ENCODE measurements at places on chromosomes 12 and 14.

GRCh38 chr12:6925239-6925539 lies 2.6 kb upstream of the ATN1 start:
- no peak for DNase-seq

GRCh38 chr12:11556682-11557081 lies 92.8 kb upstream of the ETV6 start:
- DNase-seq, result no peak

- peak; percentile 36 for DNase-seq
Measured at GRCh38 chr12:54411391-54412241, 7.5 kb downstream of the ITGA5 start.

DNA sequence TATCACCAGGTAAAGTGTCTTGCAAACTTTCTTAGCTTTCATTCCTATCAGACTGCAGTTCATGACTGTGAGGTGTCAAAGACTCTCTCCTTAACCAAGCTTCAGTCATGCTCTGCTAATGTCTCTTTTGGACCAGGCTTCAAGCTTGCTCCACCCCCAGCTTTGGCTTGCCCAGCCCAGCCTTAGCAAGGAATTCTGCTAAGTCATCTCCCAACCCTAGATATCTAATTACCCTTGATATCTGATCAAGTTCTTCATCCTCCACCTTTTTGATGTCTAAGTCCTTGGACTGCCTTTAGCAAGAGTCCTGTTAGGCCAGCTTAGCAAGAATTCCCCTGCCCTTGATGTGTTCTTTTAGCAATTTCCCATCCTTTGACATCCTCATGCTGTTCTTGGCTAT lies 108.9 kb upstream of the FGD4 start:
- DNase-seq, result no peak

GRCh38 chr12:100566887-100567637 lies 6.4 kb upstream of the GAS2L3 start:
- DNase-seq, result no peak

DNA sequence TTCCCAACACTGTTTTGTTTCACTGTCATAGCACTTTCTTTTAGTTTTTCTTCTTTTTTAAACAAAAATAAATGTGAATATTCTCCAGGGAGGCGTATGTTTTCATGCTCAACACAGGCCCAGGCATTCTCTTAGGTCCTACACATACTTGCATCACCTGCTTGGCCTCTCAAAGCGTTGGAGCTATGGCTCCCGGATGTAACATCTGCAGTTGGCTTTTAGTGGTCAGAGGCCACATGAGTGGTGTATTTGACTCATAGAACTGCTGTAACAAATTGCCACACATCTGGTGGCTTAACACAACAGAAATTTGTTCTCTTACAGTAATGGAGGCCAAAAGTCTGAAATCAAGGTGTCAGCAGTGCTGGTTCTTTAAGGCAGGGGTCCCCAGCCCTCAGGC lies 44.6 kb upstream of the VRK1 start:
- no peak for DNase-seq

DNA sequence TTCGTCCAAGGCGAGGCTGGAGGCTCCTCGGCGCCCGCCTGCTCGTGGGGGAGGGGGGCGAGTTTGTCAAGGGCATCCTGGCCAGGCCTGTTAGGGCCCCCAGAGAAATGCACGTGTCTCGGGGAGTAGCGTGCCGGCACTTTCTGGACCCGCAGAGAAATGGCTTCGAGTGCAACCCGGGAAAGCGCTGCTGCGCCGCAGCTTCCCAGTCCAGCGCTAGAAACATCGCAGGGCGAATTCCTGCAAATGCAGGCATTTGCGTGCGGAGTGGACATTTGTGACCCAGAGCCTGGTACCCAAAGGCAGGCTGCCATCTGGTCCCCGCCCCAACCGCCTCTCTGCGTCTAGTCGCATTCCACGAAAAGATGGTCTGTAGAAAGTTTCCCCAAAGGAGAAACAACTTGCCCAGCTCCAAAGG lies 756 bp downstream of the LGR5 start:
- no peak for DNase-seq

DNA sequence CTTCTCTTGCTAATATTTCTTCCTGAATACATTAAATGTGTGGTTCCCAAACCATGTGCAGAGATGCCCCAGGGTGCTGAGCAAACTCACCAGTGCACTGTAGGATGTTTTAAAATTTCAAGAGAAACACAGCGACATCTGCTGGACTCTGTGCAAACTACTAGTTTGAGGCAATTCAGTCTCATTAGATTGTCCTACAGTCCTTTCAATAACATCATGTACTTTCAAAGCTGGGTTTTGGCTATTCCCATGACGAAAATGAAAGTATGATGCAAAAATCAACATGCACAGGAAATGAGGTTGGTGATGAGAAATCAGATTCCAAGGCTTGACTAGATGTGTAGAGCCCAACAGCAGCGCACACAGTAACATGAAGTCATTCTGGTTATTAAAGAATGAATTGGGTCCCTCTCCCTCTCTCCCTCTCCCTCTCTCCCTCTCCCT lies 66.3 kb downstream of the CLIP1 start:
- DNase-seq, result no peak

DNA sequence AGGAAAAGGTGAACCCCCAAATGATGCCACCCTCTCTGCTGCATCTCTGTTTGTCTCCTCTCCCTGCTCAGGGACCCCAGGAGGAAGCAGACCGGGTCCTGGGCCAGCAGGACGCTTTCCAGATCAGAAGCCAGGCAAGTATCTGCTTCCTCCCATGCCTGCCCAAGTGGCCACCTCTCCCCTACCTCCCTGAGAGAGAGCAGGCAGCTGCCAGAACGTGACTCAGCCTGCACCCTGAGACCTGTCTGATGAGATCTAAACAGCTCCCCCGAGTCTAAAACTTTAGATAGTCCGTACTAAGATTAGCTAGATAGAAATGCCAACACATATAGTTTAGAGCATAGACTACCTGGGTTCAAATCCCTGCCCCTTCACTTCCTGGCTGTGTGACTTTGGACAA lies 31.2 kb upstream of the OAS1 start:
- no peak for DNase-seq

GRCh38 chr12:12476857-12477531 lies 85.7 kb downstream of the DUSP16 start:
- no peak for DNase-seq

DNA sequence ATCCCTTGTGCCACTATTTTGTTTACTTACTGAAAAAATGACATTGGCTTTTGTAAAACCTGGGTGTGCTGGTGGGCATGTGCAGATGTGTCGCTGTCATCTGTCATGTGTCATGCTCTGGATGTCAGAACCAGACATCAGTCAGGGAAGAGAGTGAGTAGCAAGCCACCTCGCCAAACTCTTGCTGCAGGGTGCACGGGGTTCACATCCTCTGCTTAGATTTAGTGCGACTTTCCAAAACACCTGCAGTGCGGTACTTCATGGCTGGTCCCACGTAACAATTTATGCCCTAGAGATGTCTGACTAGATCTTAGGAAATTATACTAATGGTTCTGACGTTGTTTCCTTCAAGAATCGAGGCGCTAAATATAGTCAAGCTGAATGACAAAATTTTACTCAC lies 106.7 kb downstream of the CRADD start:
- DNase-seq, result peak; percentile 33

DNA sequence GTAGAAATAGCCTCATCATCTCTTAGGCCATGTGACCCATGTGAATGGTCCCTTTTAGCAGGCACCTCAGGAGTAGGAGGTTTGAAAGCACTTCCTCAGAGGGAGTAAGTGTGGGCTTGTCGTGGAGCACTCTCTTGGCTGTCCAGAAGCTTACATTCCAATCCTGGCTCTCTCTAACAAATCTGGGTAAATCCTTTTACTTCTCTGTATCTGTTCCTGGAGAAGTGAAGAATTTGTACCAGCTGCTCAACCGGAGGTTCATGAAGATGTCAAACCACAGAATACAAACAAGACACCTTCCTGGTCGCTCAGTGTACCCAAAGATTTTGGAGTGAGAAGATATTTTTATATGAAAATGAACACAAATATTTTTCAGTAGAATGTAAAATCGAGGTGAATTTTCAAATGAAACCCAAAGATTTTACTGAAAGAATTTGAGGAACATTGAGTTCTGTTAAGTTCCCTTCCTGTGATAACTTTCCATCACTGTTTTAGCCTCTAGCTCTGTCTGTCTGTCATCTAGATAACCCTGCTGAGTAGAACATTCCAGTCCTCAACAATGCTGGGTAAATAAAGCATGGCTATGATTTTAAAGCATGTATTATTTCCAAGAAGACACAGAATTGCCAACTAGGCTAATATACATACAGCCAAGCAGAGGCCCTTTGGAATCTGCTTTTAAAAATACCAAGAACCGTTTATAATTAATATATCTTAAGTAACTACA lies 263.9 kb upstream of the RGS6 start:
- no peak for DNase-seq

DNA sequence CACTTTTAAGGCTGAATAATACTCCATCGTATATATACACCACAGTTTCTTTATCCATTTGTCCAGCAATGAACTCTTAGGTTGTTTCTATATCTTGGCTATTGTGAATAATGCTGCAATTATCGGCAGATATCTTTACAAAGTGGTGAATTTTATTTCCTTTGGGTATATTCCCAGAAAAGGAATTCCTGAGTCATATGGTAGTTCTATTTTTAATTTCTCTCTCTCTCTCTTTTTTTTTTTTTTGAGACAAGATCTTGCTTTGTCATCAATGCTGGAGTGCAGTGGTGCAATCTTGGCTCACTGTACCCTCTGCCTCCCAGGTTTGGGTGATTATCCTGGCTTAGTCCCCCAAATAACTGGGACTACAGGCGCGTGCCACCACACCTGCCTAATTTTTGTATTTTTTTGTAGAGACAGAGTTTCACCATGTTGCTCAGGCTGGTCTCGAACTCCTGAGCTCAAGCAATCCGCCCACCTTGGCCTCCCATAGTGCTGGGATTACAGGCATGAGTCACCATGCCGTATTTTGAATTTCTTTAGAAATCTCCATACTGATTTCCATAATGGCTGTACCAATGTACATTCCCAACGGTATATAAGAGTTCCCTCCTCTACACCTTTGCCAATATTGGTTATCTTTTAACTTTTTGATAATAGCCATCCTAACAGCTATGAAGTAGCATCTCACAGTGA lies 98.4 kb downstream of the EFCAB11 start:
- no peak for DNase-seq

GRCh38 chr12:132593938-132594358 lies 16.4 kb downstream of the LRCOL1 start:
- DNase-seq, result no peak

GRCh38 chr12:121530600-121531355 lies 50.0 kb downstream of the KDM2B start:
- peak; percentile 75 for DNase-seq

- DNase-seq, result no peak
Measured at GRCh38 chr12:110373425-110373824, 30.1 kb downstream of the ANAPC7 start.

DNA sequence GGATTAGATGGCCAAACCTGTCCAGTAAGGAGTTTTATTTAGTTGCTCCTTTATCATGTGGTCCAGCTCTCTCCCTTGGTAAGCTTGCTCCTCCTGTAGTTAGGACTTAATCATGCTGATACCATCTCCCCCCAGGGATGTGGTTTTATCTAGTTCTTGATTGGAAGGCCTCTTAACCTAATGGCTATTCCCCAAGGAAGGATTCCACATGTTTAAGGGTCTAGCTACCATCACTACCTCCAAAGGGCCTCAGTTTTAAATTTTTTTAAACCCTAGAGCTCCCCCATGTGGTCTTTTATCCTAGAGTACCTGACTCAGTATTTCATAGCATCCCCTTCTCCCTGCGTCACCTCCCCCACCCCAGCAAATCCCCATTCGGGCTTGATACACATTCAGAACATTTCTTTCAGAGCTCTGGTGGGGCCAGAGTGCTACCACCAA lies 22.5 kb downstream of the MAP3K12 start:
- DNase-seq, result no peak

- no peak for DNase-seq
Measured at GRCh38 chr12:91111366-91112325, at the start of gene LUM. TSS of gene LUM (minus strand) at chr12:91111494. CDS start at chr12:91108979, 2,515 bp downstream.

DNA sequence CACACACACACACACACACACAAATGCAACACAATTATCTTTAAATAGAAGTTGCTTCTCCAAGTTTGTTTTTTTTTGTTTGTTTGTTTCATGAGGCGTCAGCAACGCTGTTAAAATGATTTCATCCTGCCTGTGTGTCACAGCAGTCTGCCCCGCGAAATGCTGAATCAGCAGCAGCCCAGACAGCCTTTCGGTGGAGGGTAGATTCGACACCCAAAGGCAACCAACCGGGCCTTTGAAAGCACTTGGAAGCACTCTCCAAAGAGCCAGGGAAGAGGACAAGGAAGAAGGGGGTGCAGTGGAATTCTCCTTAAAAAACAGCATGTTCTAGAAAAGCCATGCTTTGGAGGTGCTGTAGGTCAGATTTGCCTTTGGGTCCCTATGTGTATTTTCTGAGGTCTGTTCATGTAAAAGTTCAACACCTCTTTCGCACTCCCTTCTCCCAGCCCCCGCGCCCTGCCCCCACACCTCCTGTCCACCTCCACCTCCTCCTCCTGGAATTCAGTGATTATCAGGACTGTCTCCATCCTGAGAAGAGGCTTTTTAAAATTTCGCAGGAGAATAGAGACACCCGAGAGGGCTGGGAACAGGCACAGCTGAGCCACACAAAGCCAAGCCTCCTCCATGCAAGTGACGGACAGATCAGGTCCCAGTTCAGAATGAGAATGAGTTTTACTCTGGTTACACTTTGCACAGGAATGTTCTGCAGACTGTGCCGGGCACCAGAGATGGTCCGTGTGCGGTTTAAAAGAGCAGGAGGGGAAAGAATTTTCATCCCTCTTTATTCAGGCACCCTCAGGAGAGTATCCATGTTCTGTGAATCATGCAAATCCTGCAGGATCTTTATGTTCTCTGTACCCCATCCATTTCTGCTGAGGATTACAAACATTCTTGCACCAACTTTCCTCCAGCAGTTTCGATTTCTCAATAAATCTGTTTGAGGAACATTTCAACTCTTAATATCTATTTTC lies 177.9 kb downstream of the ETV6 start:
- no peak for DNase-seq

- no peak for DNase-seq
Measured at GRCh38 chr14:65991104-65991503, 495.1 kb upstream of the CCDC196 start.

DNA sequence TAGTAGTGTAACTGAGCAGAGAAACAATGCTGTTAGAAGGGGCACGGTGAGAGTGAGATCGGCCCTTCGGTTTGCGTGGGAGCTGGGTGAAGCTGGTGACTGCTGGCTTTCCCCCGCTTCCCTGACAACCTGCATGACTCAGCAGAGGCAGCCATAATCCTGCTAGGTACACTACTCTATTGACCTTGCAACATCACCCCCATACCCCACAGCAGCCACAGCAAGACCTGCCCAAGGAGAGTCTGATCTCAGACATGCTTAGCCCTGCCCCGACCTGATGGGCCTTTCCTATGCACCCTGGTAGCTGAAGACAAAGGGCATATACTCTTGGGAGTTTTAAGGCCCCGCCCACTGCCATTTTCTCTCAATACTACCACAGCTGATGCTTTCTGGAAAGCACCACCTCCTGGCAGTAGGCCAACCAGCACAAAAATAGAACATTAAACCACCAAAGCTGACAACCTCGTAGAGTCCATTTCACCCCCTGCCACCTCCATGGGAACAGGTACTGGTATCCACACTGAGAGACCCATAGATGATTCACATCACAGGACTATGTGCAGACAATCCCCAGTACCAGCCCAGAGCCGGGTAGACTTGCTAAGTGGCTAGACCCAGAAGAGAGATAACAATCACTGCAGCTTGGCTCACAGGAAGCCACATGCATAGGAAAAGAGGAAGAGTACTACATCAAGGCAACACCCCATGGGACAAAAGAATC lies 75.9 kb upstream of the RGS6 start:
- DNase-seq, result no peak

GRCh38 chr14:32319368-32320049 lies 9.6 kb upstream of the AKAP6 start:
- DNase-seq, result no peak
